ENCODE measurements at places on chromosomes 11 and 22. TPM values are rescaled to one million over a fixed set of nuclear protein-coding genes. Genes with fewer than 3 reads are reported as not detected.
A peak's percentile ranks its signal among the peaks of the same experiment; 100 is the strongest.

DNA sequence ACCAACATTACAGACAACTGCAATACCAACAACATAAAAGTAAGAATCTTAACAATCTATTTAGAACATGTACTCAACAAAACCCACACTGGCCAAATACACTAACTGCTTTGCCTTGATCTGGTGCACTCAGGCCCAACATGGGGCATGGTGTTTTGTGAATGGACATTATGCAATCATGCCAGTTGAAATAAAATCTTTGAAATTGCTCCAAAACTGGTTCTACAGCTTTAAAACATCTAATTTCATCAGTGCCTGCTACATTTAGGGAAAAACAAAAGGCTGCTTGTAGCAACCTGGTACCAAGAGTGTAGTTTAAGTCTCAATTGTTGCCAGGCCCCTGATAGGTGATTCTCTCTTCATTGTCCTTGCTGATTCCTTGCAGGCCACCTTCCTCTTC is 3.3 kb upstream of the CTR9 start:
- no peaks in the 10 kb centered on the region for H3K27me3 ChIP-seq
- H3K4me3 ChIP-seq = no peak overlapping the region
- H3K27ac ChIP-seq = no peak overlapping the region

DNA sequence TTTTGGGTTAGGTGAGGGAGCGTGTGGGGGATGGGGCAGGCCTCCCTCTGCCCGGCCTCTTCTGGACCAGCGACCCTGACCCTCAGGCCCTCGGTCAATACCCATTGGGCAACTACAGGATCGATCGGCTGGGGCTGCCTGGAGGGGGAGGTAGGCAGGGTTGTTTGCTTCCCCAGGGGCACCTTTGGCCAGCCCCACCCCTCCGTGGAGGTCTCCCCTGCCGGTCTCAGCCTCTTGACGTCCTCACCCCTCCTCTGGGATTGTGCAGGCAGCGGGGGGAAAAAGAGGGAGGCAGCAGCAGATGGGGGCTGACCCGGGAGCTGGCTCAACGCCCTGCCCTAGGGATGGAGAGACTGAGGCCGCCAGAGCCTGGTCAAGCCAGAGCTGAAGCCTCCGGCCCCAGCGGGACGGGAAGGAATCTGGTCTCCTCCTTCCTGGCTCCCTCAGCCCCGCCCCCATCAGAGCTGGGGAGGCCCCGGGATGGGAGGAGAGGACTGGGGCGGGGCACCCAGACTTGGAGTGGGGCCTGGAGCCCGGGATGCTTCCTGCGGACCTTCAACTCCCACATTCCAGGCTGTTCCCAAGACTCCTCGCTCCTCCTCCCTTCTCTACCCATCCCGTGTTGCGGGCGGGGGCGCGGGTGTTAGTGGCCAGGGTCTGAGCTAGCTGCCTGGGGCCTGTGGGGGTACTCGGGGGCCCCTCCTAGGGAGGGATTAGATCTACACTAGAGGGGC is 14.4 kb upstream of the CDC42EP1 start:
- H3K36me3 ChIP-seq = no peaks in the 10 kb centered on the region
- H3K4me1 ChIP-seq = peaks cover 29% of the 10 kb centered on the region
- H3K4me3 ChIP-seq = no peak overlapping the region
- no peak overlapping the region for H3K27ac ChIP-seq
- no peak for DNase-seq

GRCh38 chr22:46661221-46661851 is 41.1 kb downstream of the GRAMD4 start:
- H3K4me1 ChIP-seq = peaks cover 7% of the 10 kb centered on the region
- no peaks in the 10 kb centered on the region for H3K27me3 ChIP-seq
- peak; percentile 70 for DNase-seq
- H3K27ac ChIP-seq = no peak overlapping the region

DNA sequence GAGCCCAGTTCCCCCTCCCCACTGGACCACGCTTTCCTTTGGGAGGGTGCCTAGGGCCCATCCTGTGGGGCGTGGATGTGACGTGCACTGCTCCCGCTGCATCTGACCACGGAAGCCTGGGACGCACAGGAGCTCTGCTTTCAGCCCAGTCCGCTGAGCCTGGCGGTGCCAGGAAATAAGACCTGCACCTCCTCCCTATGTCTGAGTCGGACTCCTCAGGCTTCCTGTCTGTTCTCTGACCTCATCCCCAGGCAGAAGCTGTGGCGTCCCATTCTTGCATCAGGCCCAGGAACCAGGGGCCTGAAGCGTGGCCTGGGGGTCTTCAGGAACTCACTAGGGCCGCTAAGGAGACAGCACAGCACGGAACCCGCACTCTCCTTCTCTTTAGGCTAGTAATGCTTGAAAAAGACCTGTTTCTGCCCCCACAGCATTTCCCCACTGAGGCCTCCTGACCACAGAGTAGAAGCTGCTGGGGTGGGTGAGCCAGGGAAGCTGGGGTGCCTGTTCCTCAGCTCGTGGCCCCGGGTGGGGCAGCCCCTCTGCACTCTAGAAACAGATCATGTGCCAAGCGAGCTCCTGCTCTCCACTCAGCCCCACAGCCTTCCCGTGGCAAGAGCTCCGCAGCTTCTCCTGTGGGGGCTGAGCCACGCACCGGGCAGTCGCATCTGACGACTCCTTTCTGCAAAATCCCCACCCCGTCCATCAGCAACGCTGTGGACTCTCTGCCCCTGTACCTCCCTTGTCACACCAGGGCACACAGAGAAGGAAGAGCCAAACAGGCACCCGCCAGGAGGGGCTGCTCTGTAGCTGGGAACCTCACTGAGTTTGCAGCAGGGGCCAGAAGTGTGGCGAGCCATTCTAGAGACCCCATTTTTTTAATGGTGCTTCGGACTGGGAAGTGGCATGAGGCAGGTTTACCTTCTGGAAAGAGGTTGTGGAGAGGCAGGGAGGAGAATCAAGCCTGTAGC is 22.6 kb downstream of the MOV10L1 start:
- peak overlapping the region; percentile 40 for H3K27ac ChIP-seq
- no peaks in the 10 kb centered on the region for H3K27me3 ChIP-seq
- H3K4me1 ChIP-seq = peaks cover 13% of the 10 kb centered on the region

Gene SEC14L2
- 0.71 TPM for total RNA-seq

Data from natural killer cell (primary cell).